ENCODE measurements at places on chromosomes 5 and 9.

DNA sequence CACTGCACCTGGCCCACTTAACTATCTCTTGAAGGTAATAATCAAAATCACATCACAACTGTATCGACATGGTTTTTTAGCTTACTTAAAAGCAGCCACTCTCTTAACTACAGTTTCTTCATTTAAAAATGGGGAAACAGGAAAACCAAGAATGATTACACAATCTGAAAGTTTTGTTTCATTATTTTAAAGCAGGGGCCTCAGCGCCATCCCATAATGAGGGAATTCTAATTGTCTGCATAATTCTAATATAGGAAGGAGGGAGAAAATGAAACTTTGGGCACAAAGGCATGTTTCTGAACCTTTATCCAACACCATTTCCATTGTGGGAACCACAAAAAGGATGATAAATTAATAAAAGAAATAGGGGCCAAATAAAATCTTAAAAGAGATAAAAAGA, 7.6 kb downstream of the HACD4 start:
- no peak for DNase-seq

- DNase-seq, result no peak
Measured at GRCh38 chr5:143700994-143701393, 111.0 kb upstream of the HMHB1 start.

DNA sequence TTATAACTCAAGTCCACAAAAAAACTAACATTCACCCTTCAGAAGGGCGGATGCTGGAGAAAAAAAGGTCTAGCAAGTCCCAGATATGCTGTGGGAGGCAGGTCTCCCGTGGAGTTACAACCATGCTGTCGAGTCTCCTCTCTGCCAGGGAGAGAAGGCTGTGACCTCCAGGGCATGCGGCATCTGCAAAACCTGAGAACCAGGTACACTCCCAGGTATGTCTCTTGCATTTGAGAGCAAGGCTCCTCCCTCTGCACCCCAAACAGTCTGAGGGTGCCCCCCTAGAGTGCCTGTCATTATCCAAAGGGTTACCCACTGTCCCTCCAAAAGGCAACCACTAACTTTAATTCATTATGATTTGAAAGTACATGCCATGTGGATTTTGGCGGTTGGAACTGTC, 134.0 kb downstream of the IRX2 start:
- no peak for DNase-seq

DNA sequence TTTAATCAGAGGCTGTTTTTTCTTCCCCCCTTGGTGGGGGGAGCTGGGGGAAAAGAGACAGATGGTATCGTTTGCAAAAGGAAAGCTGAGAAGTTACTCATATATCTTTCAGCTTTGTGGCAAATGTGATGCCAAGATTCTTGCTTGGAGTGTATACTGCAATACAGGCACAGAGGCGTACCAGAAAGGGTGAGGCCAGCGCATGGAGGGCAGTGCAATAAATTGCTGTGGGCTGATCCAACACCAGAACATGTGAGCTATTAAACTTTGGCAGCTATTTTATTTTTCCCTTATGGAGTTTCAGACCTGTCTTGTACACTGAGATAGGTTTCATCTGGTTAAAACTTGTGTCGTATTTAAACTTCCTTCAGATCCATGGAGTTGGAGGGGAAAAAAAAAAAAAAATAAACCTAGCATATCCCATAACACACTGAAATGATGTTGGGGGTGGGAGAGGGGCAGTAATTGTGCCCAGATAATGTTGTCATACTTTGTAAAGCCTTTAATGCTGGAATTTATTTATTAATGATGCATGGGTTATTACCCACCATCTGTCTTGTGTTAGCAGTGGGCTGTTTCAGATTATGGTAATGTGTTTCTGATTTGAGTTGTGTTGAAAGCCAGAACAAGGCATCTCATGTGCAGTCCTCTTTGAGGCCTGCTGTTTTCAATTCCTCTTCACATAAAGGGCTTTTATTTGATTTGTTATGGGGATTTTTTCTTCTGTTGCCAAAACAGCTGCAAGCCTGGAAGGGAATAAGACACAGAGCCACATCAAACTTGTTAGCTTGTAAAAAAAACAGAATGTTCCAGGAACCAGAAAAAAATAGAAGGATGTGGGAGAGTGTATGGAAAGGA, 891.3 kb downstream of the TLE1 start:
- DNase-seq, result peak; percentile 74

DNA sequence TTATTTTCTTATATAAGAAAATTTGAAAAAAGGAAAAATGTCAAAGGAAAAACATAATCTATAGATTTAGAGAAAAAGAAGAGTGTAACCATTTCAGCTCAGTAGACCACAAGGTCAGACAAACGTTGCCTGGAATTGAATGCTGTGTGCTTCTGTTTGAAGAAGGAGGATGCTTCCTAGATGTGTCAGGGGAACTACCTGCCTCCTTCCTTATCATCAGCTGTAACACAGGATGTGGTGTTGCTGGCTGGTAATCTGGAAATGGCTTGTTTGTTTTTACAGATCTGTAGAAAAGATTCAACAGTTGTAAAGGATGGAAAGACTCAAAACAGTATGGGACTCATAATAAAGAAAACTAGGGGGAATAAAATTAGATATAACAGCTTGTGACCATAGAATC, 160.7 kb upstream of the MEF2C start:
- DNase-seq, result no peak

Data from right renal cortex interstitium (tissue), 3 donors.